ENCODE measurements at places on chromosomes 3 and 15.
A peak's percentile ranks its signal among the peaks of the same experiment; 100 is the strongest.

- no peak for DNase-seq
Measured at GRCh38 chr3:196007744-196008335, 74.0 kb downstream of the TFRC start.

- DNase-seq = no peak
Measured at GRCh38 chr3:54818486-54818885, 109.4 kb downstream of the LRTM1 start.

DNA sequence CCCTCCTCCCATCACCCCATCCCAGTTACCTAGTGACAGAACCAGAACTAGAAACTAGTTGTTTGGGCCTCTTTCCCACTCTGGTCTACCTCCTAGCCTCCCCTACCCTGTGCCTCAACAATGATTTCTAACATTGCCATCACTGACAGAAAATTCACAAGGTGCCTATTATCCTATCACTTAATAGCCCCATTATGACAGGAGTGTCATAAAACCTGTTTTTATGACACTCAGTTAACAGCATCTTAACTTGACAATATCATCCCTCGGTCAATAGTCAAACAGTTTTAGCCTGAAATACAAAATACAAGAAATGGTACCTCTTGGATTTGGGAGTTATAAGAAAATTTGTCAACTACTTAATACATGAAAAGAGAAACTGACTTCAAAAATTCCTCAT, 46.5 kb downstream of the ULK4 start:
- DNase-seq = no peak

- no peak for DNase-seq
Measured at GRCh38 chr3:42042747-42043098, 48.4 kb upstream of the TRAK1 start.

GRCh38 chr15:92021792-92022191, 168.3 kb downstream of the SLCO3A1 start:
- no peak for DNase-seq

DNA sequence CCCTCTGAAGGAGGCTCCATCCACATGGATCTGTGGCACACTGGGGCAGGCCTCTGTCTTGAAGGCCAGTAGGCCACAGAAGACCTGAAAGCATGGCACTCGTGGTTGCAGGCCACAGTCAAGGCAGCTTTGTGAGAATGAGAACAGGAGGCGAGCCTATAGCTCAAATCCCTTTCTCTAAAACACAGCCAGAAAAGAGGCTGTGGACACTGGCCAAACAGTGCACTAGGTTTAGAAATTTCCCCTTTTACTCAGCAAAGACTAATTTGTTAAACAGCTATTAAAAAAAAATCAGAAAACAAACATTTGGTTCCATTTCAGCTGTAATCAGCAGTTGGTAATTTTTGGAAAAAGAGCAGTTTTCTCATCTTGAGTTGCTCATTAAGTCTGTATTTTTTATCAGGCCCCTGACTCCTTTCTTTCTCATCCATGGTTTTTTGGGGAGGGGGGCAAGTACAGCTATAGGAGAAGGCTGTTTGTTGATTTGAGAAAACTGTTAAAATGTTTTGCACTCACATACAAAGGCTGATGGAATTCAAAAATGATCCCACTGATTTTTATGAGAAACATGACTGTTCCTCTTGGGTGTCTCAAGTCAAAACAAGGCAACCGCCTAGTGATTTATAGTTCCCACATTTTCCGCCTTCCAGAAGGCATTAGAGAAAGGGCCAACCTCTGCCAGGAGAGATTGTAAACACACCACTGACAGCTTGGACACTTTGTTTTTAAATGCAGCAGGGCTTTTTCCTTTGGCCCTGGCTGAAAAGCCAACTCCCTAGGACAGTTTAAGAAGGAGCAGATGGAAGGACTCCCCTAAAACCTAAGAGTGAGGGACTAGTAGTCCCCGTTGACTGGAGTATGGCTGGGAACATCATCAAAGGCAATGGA, 28.1 kb downstream of the PARP16 start:
- no peak for DNase-seq

- DNase-seq = no peak
Measured at GRCh38 chr15:43406189-43406588, 35.3 kb downstream of the TUBGCP4 start.

DNA sequence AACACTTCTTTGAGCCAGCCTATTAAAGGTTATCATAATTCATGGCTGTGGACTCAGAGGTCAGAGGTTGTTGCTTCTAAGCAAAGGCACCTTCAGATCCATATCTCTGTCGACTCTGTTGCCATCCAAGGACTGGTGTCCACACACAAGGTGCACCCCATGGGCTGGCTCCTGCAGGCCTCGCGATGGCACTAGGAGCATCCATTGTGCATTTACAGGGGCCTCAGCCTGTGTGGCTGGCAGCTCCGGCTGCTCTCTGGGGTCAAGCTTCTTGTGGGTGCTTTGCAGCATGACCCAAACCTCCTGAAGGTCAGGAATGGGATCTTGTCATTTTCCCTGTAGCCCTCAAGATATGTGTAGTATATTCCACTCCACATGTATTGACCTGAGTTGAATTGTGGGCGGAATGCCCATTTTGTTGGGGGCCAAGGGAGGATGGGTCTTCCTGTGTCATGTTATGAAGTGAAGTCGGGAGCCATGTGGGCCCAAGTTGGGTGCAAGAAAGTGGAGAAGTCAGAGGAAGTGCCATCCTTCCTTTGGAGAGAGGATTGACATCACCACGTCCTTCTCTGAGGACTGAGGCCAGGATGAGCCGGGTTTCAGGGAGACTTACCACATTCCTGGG, 43.9 kb downstream of the CHDH start:
- no peak for DNase-seq

DNA sequence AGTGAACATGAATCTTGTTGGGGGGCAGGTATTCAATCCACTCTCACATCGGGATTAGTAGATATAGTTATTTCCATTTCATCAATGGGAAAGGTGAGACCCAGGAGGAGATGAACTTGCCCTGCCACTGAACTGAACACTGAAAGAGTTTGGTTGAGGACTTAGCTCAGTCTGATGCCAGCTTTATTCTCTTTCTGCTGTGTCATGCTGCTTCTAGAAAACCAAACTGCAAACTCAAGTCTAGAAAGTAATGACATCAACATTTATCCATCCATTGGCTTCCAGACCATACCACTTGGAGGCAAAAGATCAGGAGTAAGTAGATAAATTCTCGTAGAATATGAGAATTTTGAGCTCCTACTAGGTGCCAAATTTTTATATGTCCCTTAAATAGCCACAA, 288.0 kb upstream of the CTNNB1 start:
- DNase-seq = no peak

DNA sequence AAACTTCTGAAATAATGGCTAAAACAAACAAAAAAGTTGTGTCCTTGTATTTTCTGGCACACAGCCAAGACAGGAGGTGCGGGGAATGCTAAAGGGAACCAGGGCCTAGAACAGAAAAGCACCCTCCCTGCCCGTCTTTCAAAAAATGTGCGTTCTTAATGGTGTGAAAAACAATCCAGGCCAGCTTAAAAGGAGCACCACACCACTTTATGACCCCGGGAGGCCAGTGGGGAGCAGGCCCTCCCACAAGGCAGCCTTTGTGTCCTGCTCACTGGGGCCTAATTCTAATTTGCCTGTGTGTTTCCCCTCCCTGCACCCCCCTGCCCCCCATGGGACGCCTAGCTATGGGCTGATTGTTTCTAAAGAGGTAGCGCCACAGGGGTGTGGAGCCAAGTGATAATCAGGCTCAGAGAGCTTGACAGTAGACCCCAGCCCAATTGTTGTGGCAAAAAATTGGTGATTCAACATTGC, 181.4 kb downstream of the GREM1 start:
- DNase-seq = no peak

GRCh38 chr3:185630182-185630622, 44.1 kb downstream of the SENP2 start:
- no peak for DNase-seq

DNA sequence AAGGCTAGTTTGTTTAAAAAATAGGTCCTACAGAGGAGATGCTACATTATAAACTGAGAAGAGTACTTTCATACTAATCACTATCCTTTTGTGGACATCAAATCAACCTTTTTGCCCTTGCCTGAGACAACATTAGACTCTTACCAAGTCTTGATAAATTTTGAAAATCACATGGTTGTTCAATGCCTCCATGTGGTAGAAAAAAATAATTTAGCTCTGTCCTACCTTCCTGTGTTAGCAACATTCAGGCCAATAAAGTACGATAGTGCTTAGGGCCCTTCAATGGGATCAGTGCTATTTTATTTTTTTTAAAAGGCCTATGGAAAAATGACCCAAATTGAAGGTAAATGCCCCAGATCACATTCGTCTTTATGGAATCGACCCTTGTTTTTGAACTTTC, 5.0 kb upstream of the UBE2E1 start:
- no peak for DNase-seq

GRCh38 chr3:184058029-184058428, 5.2 kb downstream of the HTR3C start:
- no peak for DNase-seq

GRCh38 chr15:77563623-77564156, 69.0 kb downstream of the LINGO1 start:
- no peak for DNase-seq

GRCh38 chr15:90058308-90058707, 44.0 kb downstream of the IDH2 start:
- no peak for DNase-seq

DNA sequence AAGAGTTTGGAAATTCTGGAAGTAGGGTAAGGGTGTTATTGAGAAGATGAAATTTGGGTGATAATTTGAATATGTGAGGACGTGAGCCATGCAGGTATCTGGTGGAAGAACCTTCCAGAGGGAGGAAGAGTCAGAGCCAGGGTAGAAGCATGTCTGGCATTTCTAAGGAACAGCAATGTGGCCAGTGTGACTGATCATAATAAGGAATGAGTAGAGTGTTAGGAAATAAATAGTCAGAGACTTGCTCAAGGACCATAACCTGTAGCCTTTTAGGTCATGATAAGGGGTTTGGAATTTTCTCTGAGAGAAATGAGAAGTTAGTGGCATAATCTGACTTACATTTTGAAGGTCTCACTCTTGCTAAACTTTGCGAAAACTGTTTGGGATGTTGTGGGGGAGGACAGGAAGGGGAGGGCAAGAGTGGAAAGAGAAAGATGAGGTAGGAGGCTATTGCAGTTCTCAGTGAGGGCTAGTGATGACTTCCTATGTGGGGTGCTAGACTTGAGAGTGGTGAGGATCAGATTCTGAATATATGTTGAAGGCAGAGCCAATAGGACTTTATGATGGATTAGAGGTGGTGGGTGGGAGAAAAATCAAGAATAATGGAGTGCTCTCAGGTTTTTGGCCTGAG, 568.3 kb downstream of the AGBL1 start:
- peak; percentile 44 for DNase-seq

DNA sequence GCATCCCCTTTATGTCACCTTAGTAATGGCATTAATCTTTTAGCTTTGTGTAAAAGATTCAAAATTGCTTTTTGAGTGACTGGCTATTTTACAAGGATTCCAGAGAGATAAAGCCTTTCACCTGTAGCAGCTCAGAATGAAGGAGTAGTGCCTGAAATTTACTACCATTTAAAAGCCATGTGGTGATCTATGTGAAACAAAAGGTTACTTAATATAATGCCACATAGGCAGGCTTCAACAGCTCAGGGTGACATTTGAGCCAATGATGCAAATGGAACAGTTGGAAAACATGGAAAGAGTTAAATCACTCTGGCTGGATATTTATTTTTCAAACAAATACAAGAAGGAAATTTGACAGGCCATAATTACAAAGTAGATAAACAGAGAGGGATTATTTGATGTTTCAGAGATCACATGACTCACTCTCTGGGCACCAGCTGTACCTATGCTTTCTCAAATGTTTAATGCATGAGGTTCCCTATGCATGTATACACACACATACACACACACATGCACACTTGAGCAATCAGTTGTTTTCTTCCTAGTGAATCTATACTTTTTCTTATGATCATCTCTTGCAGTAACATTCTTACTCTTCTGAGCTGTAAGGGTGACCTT, 171.5 kb downstream of the ZMAT3 start:
- DNase-seq = no peak

- no peak for DNase-seq
Measured at GRCh38 chr15:67744331-67745072, 80.8 kb upstream of the SKOR1 start.

DNA sequence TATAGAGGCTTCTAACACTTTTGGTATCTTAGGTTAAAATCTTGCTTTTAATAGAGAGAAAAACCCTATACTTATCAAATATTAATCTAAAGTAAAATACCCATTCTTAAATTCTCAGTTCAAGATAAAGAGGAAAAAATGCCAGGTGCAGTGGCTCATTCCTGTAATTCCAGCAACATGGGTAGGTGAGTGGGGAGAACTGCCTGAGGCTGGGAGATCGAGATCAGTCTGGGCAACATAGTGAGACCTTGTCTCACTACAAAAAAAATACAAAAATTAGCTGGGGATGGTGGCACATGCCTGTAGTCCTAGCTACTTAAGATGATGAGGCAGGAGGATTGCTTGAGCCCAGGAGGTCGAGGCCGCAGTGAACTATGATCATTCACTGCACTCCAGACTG, 135.8 kb downstream of the CLASP2 start:
- DNase-seq = no peak

- no peak for DNase-seq
Measured at GRCh38 chr15:55770261-55770660, 27.3 kb upstream of the PRTG start.

- DNase-seq = no peak
Measured at GRCh38 chr15:80155001-80155377, 2.2 kb downstream of the FAH start.

- no peak for DNase-seq
Measured at GRCh38 chr3:181930105-181930504, 218.4 kb downstream of the SOX2 start.

Measured in stimulated activated CD4-positive, alpha-beta T cell treated with anti-CD3 and anti-CD28 coated beads, Interleukin-1b, Interleukin-23, amount 100 ng/mL, for 48 hours (primary cell).